ENCODE measurements at places on chromosomes 6 and 20.

DNA sequence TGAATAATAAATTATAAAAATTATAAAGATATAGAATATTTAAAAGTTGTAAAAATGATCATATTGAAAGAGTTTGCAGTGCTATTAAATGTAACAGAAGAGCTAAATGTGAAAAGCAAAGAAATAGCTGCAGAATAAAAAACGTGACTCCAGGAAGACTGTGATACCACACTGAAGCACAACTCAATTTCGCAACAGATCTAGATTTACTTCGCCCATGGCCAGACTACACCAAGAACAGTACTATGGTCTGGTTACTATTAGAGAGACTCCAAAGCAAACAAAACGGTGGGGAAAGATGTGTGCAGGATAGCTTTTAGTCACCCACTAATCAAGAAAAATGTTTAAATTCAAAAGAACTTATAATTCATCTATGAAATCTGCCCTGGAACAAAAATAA, 1.9 kb downstream of the CHD6 start:
- no peak for DNase-seq

GRCh38 chr6:126076992-126077664, 90.8 kb downstream of the TRMT11 start:
- DNase-seq: no peak

- no peak for DNase-seq
Observed at GRCh38 chr6:48541649-48542048, 430.7 kb upstream of the PTCHD4 start.

DNA sequence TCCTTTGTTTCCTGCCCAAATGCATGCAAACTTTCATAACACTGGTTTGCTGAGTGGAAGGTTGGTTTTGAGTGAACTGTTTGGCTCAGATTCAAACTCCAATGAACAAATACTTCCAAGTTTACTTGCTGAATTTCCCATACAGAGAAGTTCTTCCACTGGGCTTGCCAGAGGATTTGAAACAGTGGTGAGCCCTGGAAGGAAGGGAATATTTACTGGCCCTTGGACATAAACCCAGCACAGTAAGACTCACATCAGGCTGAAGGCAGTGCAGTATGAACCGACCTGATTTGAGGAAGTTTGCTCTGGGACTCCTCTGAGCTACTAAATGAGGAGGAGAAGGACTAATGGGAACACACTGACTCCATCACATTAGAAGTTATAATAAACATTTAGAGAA, 3.8 kb downstream of the TRAF3IP2 start:
- no peak for DNase-seq

- DNase-seq: no peak
Observed at GRCh38 chr6:156421933-156422332, 355.2 kb upstream of the ARID1B start.
